ENCODE measurements at places on chromosomes 7 and 10.

- no peak for DNase-seq
Observed at GRCh38 chr10:96906864-96907263, 74.8 kb downstream of the LCOR start.

- DNase-seq: no peak
Observed at GRCh38 chr7:148402159-148402558, 188.4 kb upstream of the C7orf33 start.

- DNase-seq: no peak
Observed at GRCh38 chr10:97991871-97992270, 38.5 kb downstream of the CRTAC1 start.

GRCh38 chr7:34759477-34760125 is 101.6 kb downstream of the NPSR1 start:
- no peak for DNase-seq

- no peak for DNase-seq
Observed at GRCh38 chr10:97336942-97337831, 2.7 kb upstream of the FRAT2 start.

DNA sequence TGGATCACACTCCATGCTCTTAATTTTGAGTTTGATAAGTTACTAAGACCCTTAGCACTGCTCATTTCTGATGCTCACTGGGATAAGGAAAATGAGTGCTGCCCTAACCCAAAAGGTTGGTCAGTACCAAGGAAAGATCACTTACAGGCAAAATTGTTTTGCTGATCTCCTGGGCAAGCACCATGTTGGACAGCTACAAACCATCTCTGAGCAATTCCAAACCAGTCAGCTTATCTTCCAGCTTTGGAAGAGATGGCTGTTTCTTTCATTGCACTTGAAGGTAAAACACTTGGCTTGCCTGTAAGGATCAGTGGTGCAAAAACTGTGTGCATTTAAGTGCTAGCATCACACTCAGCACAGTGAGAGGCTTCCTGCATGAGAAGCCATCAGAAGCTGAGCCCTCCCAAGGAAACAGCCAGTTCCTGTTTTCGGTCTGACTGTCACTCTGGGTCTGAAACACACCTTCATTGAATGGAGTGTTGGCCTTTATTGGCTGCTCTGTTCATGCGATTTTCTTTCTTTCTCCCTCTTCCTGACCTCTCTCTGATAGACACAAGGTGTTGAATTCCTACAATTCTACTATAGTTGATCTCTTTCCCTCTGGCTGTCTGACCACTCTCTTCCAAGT is 126.4 kb upstream of the GHITM start:
- no peak for DNase-seq

- DNase-seq: no peak
Observed at GRCh38 chr10:26254616-26255015, 38.0 kb downstream of the GAD2 start.

- DNase-seq: no peak
Observed at GRCh38 chr7:133310232-133310862, 57.5 kb downstream of the EXOC4 start.

DNA sequence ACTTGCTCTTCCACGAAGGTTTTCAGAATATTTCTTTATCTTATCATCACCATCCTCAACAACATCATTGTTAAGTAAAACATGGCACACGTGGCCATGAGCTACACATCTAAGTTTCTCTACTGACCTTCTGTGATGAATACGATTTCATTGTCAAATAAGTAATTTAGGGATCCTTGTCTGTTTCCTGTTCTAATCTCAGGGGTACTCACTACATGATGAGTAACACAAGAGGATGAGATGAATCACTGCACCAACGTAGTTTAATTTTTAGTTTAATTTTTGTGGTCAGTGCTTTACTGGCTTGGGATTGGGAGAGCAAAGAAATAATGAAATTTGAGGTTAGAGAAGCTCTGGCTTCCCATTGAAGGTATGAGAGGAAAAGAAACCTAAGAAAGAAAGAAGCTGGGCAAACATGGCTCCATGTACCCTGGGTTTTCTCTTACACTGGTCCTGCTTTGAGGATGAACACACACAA is 461.9 kb upstream of the KLF6 start:
- no peak for DNase-seq

- DNase-seq: no peak
Observed at GRCh38 chr7:30041526-30042269, 13.5 kb downstream of the PLEKHA8 start.

- no peak for DNase-seq
Observed at GRCh38 chr10:3010816-3011460, 56.4 kb upstream of the PFKP start.

- no peak for DNase-seq
Observed at GRCh38 chr7:91239171-91239604, 25.0 kb upstream of the FZD1 start.

DNA sequence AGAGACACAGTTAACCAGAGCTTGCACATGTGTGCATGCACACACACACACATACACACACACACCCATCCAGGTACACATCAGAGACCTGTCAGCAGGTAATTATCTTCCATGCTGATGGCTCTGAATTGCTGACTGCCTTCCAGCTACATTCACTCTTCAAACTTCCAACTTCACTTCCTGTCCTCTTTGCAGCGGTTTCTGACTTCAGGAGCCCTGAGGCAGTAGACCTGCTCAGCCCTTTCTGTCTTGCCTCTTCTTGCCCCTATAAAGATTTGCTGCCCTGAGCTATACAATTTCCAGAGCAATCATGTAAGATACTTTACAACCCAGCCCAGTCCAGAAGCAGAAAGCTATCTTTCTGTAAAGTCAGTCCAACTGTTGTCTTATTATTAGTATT is 310.2 kb downstream of the FGFR2 start:
- no peak for DNase-seq

DNA sequence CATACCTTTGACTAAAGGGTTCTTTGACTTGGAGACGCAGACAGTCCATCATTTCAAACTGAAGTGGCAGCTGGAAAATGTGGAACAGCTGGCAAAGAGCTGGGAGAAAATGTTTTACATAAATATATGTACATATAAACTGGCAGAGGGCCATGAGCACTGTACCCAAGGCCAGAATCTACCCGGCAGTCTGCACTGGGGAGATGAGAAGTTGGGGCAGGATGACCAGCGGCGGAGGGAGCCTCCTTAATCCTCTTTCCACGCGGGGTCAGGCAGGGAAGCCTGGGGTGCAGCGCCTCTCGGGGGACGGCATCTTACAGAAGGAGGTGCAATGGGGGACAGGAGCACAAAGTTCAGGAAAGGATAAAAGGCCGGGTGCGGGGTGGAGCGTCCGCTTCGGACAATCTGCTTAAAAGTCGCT is 1.3 kb downstream of the GLI3 start:
- DNase-seq: no peak

GRCh38 chr10:1102831-1103230 is 46.6 kb downstream of the WDR37 start:
- no peak for DNase-seq

- no peak for DNase-seq
Observed at GRCh38 chr7:126511046-126511445, 741.7 kb downstream of the GRM8 start.

DNA sequence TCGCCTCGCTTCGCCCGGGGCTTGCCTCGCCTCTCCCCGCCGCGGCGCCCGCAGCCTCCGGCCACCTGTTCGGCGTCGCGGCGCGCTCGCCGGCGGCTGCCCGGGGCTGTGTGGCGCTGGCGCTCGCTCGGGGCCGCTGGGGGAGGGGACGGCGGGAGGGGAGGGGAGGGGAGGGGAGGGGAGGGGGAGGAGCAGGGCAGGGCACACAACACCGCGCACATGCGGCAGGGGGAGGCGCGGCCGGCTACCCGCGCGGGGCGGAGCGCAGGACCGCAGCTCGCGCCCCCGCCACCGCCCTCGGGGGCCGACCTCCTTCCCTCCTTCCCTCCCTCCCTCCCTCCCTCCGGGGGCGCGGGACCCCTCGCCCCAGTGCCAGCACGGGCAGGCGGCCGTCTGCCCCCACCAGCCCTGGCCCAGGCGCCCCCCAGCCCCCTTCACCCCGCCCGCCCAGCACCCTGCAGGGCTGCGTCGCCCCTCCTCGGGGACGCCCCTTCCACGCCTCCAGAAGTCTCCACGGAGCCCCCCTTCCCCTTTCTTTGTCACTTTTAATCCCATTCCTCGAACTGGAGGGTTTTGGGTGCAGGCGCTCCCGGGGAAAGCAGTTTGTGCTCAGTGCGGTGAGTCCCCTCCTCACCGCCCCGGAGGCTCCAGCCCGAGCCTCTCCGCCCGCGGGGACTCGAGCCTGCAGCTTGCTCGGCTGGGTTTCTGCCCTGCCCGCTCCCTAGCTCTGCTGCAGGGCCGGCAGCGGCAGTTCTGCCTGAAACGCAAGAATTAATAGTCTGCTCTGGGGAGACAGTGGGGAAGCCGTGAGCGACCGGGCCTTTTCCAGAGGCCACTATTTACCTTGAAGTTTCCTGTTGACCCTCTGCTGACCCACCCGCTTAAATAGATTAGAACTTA is at the start of gene PARD3:
Gene PARD3, minus strand, starts transcription at position 112 of the 900 bp plus-strand sequence. CDS start 301 bp downstream, outside the sequence.
- peak; percentile 42 for DNase-seq

GRCh38 chr7:36391436-36392198 is 2.0 kb downstream of the ANLN start:
- no peak for DNase-seq

- DNase-seq: no peak
Observed at GRCh38 chr10:119489991-119490326, 52.6 kb downstream of the RGS10 start.

DNA sequence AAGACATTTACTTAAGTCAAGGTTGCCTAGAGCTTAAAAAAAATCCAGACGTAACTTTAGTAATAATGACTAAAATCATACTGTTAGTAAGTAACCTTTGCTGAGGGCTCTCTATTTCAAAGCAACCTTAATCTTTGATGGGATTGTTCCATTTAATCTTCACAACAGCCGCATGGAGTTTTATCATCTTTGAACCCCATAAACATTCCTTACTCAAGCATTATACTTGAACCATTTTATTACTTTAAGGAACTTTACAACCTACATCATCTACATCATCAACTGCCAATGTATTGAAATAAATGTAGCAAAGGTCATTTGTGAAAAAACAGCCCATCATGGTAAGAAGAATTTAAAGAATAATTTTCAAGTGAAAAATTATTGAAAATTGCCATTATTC is 22.9 kb upstream of the CACNB2 start:
- no peak for DNase-seq

GRCh38 chr7:11434366-11434765 is 397.6 kb downstream of the THSD7A start:
- no peak for DNase-seq

- DNase-seq: no peak
Observed at GRCh38 chr7:108261560-108262255, 131.5 kb upstream of the LAMB4 start.

GRCh38 chr10:63628526-63629362 is 107.5 kb downstream of the REEP3 start:
- no peak for DNase-seq

DNA sequence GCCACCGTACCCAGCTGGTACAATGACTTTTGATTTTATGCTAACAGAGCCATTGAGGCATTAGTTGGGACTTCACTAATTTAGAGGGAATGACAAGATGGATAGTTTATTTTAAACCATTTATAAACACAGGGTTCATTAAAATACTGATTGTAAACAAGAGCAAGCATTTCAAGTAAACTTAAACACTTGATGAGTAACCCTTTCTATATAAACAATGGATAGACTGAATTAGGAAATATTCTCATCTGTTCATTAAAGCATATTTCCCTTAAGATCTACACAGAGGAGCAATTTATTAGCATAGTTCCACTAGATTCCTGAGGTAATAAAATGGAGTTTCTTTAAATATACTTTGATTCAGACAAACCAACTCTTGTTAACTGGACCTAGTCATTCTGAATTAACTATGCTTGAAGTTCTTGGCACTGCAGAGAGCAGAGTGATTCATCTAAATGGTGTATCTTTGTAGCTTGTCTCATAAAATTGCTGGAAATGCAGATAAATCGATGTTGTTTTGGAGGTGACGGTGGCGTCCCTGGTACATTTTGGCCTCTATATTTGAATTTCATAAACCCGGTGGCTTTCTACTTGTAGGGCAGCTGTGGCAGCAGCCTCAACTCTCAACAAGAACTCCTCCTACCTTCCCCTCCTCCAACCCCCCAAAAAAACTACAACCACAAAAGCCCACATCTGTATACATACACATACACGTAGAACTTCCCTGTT is 15.4 kb upstream of the VDAC2 start:
- no peak for DNase-seq

DNA sequence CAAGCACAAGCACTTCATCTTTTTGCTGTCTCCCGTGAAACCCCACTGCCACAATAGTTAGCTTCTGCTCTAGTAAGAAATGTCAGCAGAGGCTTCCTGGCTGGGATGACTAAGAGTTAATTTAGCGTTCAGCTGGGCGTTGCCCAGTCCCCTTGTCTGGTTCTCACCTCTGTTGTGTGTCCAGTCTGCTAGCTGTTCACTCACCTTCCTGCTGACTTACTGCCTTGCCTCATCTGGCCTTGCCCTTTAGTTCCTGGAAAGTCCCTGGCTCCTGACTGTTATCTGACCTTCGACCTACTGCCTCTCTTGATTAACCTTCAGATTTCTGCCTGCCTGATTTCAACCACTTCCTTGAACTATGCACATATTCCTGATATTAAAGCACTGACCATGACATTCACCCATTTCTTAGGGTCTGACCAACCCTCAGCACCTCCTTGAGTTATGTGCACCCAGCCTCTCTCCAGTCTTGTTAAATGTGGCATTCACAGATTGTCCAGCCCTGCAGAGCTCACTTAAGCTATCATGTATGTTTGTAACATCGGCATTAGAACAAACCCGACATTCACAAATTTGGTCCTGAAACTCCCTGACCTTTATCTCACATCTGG is 30.3 kb downstream of the C7orf33 start:
- no peak for DNase-seq

- no peak for DNase-seq
Observed at GRCh38 chr7:113247198-113247597, 128.8 kb upstream of the SMIM30 start.

- no peak for DNase-seq
Observed at GRCh38 chr7:39168403-39169098, 190.8 kb downstream of the POU6F2 start.

DNA sequence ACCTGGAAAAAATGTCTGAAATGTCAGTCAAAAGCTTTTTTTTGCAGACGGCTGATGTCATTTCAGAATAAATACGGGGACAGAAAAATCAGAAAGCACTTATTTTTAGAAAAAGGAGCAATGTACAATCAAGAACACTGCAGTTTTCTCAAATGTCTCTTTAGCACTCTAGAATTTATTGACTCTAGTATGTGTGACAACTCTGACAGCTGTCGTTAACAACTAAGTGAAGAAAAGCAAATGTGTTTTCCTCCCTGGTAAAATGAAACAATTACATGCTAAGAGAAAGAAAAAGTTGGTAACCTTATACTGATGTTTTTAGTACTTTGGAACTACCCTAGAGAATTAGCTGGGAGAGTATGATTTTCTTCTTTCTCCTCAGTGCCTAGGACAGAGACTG is 497.4 kb downstream of the GRM8 start:
- DNase-seq: no peak

Data from activated T-cell treated with anti-CD3 and anti-CD28 coated beads, Interleukin-2, amount 50 U/mL, for 48 hours (primary cell).